ENCODE measurements at places on chromosomes 3 and 15. TPM values are rescaled to one million over a fixed set of nuclear protein-coding genes. Genes with fewer than 3 reads are reported as not detected.

Gene CHDH
- 3.3 TPM for total RNA-seq

Gene FEZF2
- total RNA-seq, result not detected

Gene VWA5B2
- total RNA-seq, result 0.46 TPM

Gene LXN
- total RNA-seq, result 59.7 TPM

Gene ARHGEF26
- 10.1 TPM for total RNA-seq

Gene EFHB
- 0.94 TPM for total RNA-seq

Gene MOBP
- total RNA-seq, result not detected

Gene CHRFAM7A
- total RNA-seq, result 7.9 TPM

Gene SCAANT1
- not detected for total RNA-seq

Gene EAF1
- 16.2 TPM for total RNA-seq

Gene SV2B
- total RNA-seq, result not detected

Gene RETNLB
- total RNA-seq, result not detected

Gene TGM4
- 0.18 TPM for total RNA-seq

Gene LMAN1L
- total RNA-seq, result not detected

Gene IL5RA
- not detected for total RNA-seq

Gene ZBTB38
- total RNA-seq, result 83.1 TPM

Gene MKRN2OS
- total RNA-seq, result not detected

Gene MITF
- total RNA-seq, result 9.8 TPM

Gene ITIH3
- total RNA-seq, result 0.14 TPM

Gene ITIH4
- total RNA-seq, result 1.7 TPM

Gene LYZL4
- not detected for total RNA-seq

Gene ASB14
- not detected for total RNA-seq

Gene SAMMSON
- total RNA-seq, result not detected

Gene IL17RE
- 1.1 TPM for total RNA-seq

Gene KCNAB1
- total RNA-seq, result not detected

Gene SMCO1
- total RNA-seq, result not detected

Gene SLC28A2
- total RNA-seq, result not detected

Gene GOLGA6D
- not detected for total RNA-seq

Gene GOLGA8T
- 2.0 TPM for total RNA-seq

Gene ALDH1L1
- 0.08 TPM for total RNA-seq

Gene SQOR
- total RNA-seq, result 102 TPM

Measured in A549 treated with GW870086 at 1 μM for 4 hours (cell line).